Stimulated activated CD4-positive, alpha-beta T cell treated with anti-CD3 and anti-CD28 coated beads, Interleukin-2, amount 100 ng/mL, for 4 hours (primary cell): ENCODE measurements at places on chromosomes 12 and 14.

- no peak for DNase-seq
Measured at GRCh38 chr12:11855983-11856374, 206.5 kb downstream of the ETV6 start.

DNA sequence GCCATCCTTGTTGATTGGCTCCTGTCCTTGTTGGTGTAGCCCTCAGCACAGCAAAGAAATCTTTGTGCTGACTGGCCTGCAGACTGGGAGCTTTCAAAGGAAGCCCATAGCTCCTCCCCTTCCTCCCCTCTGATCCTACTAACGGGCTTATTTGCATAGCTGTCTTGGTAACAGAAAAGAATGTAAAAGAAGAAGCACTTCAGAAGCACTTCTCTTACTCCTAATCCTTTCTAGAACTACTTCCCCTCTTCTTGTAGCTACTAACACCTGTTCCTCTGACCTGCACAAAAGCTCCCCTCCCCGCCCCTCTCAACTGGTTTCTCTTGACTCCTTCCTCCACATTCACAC lies 14.3 kb upstream of the RIC8B start:
- no peak for DNase-seq

DNA sequence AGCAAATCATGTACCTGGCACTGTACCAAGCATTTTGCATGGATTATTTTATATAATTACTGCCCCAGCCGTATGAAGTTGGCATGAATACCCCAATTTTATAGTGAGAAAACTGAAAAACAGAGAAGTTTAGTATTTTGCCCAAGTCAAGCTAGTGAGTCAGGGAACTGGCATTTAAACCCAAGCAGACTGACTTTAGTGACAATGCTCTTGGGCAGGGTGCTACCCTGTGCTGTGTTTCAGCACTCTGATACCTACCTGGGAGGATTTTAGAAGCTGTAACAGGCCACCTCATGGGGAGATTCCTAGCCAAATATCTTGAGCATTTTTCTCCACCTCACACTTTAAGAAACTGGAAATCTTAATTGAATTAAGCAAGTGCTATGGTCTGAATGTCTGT lies 98.1 kb upstream of the MAX start:
- no peak for DNase-seq

DNA sequence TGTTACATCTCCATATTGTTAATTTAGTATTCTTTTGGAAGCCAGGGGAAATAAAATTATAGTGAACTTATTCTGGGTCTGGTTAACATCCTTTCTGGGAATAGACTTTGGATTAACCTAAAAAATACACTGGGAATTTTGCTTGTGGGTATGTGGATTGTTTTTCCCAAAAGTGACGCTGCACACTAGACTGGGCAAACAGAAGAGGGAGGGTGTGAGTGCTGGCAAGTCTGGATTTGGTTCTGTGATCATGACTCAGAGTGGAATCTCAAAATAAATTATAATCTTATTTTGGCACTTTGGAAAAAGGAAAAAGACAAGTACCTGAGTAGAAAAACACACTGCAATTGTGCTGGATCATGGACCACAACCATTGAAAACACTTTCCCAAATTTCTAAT lies 15.2 kb upstream of the LUM start:
- no peak for DNase-seq

- DNase-seq = no peak
Measured at GRCh38 chr14:67602076-67602475, 2.0 kb upstream of the PIGH start.

GRCh38 chr12:124629789-124630480 lies 62.5 kb upstream of the NCOR2 start:
- no peak for DNase-seq

DNA sequence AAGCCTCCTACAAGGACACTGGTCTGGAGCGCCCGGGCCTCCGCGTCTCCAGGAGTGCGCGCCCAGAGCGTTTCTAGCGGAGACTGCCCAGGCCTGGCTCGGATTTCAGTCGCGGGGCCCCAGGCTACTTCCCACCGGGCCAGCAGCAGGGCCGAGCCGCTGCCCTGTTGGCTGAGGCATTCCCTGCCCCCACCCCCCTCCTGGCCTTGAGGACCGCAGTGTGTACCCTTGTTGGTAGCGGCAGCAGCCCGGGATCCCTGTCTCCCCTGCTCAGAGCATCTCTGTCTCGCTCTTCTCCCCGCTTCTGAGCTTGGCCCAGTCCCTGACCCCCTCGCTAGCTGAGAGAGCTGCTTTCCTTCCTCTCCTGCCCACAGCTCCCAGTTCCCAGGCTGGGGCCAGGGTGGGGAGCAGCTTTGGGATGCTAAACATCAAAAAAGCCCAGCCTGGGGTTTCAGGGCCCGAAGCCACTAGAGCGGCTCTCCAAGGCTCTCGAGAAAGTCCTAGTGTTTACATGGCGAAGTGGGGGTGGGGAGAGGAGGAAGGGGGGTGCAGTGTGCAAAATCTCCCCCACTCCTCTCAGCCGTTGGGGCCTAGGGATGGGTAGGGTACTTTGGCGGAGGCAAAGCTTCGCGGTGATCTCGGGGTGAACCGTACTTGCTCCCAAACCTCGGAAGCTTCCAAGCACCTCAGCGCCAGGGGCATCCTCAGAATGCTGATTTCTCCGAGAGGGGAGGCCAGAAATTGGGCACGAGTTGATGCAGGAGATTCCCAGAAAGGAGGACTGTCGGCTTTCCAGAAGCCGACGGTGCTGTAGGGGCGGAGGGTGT lies 6.4 kb downstream of the NKX2-1 start:
- DNase-seq = no peak

DNA sequence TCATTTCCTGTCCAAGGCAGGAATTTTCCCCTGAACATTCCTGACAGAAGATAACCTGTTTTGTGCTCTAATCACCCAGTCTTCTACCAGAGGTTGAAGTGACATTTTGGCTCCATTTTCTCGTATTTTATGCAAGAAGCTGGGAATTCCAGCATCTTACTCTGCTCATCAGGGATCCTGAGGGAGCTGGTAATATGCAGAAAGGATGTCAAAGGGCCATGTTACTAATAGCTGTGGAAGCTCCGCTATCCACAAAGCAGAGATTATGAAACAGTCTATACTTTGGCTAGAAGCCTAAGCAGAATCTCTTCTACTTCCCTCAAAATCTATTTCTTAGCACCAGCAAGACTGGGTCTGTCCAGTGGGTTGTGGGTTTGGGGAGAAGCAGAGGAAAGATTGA lies 613.0 kb downstream of the DIO2 start:
- DNase-seq = no peak

- DNase-seq = no peak
Measured at GRCh38 chr12:51759175-51759574, 89.3 kb downstream of the FIGNL2 start.

GRCh38 chr14:36662543-36663403 lies 1.1 kb downstream of the PAX9 start:
- no peak for DNase-seq

- DNase-seq = no peak
Measured at GRCh38 chr12:6340032-6340638, 1.7 kb downstream of the TNFRSF1A start.

DNA sequence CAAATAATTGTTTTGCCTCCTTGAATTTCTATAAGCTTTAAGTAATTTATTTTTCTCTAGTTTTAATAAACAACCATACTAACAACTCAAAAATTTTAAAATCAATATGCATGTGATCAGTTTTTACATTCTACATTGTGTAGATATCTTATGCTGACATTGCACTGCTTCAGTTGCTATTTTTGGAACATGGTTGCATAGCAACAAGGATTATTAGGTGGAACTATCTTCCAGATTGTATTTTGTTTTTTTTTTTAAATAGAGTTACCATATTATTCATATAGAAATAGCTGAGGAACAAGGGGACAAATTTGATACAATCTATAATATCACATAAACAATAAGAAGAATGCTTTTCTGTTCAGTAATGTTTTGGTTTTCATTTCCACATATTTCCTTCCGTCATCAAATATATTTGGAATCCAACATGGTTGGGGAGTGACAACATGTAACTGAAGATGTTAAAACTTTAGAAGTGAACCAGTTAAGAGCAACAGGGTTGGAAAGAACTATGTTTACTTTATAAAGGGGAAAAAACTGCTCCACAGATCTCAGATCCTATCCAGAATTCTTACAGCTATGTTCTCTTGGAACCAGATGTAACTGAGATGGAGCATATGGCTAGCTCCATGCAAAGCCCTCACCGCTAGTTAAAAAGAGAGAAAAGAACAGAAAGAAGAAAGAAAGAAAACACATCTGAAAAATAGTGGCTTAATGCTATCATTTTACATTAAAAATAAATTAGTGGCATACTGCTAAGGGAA lies 235.5 kb downstream of the NELL2 start:
- no peak for DNase-seq

DNA sequence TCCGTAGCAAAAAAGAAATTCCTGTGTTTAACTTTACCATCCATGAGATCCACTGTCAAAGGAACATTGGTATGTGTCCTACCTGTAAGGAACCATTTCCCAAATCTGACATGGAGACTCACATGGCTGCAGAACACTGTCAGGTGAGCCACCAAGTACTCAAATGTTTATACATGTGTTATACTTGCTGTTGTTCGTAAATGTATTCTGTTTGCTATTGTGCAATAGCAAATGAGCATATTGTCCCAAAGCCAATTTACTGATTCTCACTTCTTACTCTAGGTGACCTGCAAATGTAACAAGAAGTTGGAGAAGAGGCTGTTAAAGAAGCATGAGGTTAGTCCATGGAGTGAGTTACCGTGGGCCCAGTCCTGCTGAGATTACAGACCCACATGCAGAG lies 9.4 kb downstream of the TRAFD1 start:
- DNase-seq = no peak

DNA sequence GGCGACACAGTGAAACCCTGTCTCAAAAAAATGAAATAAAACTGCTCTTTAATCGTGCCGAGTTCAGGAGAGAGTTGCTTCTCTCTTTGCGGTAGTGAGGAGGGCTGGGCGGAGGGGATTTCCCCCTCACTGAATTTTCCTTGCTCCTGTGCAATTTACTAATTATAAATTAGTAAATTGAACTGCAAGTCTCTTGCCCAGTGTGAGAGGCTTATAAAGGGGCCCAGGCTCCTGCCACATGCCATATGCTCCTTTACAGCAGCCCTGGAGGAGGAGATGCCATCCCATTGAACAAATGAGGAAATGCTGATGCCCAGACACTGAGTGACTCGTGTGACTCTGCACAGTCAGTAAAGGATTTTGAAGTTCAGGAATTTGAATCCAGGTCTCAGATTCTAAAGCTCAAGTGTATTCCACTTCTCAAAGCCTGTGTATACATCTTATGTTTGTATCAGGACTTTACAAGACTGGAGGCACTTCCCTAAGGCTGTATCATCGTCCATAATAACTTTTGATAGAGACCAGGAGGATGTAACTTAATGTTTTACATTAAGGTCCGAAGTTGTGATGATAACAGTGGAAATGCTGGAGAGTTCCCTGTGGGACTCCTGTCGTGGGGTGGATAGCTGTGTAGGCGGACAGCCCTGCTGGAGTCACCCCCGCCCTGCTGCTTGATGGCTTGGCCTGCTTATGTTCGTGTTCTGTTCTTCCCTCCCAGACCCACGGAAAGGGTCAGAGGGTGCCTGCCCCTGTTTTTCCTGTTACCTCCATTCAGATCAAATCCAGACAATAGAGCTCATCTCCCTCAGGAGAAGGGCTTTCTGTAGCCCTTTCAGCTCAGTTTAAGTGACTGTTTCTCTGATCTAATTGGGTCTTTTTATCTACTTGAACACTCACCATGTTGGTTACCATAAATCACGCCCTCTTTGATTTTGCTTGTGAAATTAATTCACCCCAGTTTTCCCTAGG lies 13.9 kb downstream of the PELI2 start:
- DNase-seq = no peak

- DNase-seq = no peak
Measured at GRCh38 chr12:65277994-65278575, 398 bp upstream of the MSRB3 start.

DNA sequence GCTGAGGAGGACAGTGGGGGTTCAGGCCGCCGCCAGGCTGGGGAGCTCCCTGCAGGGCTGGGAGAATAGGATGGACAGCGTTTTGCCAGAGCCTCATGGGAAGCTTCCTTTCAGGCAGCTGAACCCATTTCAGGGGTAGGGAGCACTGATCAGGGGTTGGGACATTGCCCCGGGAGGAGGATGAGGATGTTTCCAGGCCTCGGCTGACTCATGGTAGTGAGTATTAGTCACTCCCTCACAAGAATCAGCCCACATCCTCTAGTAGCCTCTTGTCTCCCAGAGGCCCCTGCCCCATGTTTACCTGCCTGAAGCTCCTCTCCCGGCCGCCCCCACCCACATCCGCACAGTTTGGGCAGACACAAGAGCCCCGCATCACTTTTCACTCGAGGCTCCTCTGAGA lies 89.8 kb downstream of the ZFP36L1 start:
- no peak for DNase-seq

DNA sequence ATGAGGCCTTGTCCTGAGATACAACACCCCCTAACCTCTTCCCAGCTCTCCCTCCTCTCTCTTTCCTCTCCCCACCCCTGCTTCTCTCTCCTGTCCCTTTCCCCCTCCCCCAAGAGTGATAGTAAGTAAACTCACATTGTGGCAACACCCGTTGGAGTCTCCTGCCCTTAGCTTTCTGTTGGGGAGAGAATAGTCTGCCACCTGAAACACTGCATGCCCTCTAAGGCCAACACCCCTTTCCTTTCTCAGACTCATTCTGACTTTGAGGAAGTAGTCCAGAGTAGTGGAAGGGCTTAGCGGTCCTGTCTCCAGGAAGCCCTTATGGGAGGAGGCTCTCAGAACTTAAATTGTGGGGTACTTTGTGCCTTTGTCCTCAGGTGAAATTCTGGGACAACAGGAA lies 95.2 kb downstream of the PRKCH start:
- no peak for DNase-seq

GRCh38 chr12:10031771-10032175 lies 1.3 kb downstream of the CLEC9A start:
- no peak for DNase-seq

- no peak for DNase-seq
Measured at GRCh38 chr12:96526110-96526509, 36.7 kb downstream of the CFAP54 start.

DNA sequence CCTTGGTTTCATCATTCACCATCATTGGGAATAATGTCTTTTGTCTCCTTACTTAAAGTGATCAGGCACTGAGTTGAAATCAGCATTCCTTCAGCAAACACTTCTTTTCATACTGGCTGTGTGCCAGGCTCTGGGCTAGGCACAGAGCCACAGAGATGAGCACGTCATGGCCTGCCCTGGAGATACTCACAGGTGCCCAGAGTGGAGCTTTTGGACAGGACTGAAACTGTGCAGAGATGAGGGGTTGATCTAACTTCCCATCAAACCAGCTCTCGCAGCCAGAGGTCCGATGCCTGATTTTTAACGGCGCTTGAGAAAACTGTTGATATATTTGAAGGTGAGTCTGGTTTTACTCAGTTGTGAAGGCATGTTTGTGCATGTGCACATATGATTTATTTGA lies 43.1 kb downstream of the CACNA1C start:
- no peak for DNase-seq

GRCh38 chr14:94407906-94408305 lies 19.5 kb upstream of the SERPINA1 start:
- DNase-seq = no peak

DNA sequence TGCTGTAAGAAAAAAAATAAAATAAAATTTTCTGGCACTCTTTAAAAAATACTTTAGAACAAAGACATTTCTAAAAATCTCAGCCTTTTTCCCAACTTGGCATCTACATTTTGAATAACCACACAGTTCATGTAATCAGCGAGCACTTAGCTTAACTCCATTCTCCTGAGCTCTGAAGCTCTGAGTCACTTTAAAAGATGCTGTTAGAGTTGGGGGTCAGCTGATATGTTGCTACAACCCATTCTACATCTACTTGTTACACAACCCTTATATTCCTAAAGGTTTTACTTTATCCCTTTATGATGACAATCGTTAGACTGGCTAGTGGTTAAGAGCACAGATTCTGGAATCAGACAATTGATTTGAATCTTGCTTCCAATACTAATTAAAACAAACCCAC lies 48.3 kb downstream of the SLC41A2 start:
- DNase-seq = no peak

- no peak for DNase-seq
Measured at GRCh38 chr12:49220972-49221371, 32.1 kb upstream of the TUBA1A start.
